ENCODE measurements at places on chromosomes 16 and 17.
A peak's percentile ranks its signal among the peaks of the same experiment; 100 is the strongest.

- DNase-seq: no peak
These were observed 134.7 kb upstream of the ELAC2 start for GRCh38 chr17:13152501-13152900.

DNA sequence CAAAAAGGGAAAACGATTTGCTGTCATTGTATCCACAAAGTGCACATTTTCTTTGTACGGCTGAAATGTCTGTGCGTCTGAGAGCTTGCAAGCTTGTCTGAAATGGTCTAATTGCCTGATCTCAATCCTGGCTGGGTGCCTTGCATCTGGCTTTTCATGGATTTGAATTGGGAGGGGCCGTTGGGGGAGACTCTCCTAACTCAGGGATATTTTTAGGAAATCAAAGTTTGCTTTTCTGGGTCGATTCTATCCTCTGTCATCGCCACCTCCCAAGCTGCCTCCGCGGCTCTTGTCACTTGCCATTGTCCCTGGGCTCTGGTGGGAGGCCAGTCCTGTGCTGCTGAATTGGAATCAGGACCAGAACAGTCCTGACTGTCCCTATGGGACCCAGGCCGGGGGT, 33.3 kb upstream of the MGAT5B start:
- no peak for DNase-seq

DNA sequence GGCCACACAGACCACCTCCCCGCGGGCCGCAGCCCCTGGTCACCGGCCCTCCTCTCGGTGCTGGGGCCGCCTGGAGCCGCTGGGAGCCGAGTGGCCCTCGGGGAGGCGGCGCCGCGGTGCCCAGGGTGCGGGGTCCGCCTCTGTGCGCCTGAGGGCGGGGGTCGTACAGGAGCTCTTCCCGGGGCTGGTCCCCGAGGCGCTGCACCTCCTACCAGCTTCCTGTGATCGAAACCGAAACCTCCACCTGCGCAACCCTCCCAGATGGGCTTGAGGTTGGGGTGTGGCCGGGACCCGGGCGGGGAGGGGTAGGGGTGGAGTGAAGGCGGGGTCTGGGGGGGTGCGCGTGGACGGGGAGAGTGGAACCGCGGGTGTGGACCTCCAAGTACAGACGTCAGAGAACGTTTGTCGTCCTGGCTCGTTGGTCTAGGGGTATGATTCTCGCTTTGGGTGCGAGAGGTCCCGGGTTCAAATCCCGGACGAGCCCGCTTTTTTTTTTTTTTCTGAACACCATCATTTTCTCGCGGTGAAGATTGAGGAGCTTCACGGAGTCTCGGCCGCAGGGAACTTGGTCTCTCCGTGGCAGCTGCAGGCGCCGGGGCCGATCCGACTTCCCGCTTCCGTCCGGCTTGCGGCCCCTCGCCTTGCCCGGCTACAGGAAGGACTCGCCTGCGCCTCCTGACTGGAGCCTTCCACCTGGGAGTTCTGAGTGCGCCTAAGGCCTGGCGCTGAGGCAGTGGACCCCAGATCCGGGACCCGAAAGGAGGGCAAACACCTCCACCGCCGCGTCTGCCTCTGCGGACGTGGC, 23.9 kb downstream of the ZNF213 start:
- peak; percentile 87 for DNase-seq

DNA sequence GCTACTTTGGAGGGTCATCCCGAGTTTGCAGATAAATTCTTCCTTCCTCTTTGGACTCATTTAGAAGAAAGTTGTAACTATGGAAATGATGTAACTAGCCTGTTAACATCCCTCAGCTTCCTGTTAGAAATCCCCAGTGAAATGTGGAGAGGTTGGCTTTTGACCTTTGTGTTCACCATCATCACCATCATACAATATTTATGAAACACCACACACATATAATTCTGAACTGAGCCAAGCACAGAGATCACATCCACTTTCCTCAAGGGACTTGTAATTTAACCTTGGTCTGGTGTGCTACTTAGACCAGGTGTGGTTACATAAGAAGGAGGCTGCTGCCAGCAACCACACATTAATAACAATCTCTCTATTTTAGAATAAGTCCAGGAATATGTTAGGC, 2.5 kb downstream of the CAPNS2 start:
- no peak for DNase-seq

DNA sequence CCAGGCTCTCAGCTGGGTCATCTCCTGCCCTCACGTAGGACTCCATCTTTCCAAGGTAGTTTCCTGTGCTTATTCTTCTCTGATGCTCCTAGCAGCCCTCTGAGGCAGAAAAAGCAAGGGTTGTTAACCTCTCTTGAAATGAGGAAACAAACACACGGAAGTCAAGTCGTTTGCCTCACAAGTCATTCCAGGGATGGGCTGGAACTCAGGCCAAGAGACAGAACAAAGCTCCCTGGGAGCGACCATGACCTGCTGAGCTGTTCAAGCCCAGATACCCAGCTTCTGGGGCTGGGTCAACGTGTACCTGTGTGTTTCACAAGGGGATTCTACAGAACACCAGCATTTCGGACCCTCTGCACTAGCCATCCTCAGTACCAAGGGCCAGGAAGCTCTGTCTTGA, 28.1 kb downstream of the SRL start:
- DNase-seq: no peak
